ENCODE measurements at places on chromosomes 3 and 15. TPM values are rescaled to one million over a fixed set of nuclear protein-coding genes. Genes with fewer than 3 reads are reported as not detected.

DNA sequence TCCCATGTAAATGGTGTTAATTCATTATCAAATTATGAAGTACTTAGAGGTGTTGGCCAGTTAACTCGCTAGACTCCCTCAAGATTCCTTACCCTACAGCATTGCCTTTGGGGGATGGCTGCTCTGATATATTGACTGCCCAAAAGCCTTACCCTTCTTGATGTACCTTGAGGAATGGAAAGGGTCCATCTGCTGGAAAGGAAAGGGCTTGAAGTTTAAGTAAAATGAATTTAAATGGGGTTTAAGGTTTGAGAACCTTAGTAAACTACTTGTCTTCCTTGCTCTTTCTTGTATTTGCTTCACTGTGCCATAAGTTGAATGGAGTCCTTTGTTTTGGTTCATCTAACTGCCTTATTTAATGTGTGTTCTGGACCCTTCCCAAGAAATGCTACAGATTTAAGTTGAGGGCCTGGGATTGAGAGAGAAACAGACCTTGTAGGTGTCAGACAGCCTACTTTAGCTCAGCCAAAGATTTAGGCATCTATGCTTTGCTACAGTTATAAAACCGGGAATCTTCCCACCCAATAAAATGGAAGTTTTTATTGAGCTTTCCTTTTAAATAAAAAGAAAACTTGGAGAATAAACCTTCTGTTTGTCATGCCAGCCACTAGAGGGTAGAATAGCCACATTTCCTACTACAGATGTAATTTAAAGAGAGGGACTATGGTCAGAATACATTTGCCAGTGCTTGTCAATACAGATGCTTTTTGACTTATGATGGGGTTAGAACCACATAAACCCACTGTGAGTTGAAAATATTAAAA lies 25.3 kb downstream of the CMSS1 start:
- no peak for DNase-seq

- DNase-seq: no peak
Measured at GRCh38 chr3:153285194-153285641, 123.2 kb downstream of the RAP2B start.

The FGD5 gene
- total RNA-seq: 0.17 TPM

GRCh38 chr3:138188013-138188730 lies 1.1 kb downstream of the ARMC8 start:
- DNase-seq: no peak

- no peak for DNase-seq
Measured at GRCh38 chr15:65028338-65028737, 1.1 kb downstream of the MTFMT start.

DNA sequence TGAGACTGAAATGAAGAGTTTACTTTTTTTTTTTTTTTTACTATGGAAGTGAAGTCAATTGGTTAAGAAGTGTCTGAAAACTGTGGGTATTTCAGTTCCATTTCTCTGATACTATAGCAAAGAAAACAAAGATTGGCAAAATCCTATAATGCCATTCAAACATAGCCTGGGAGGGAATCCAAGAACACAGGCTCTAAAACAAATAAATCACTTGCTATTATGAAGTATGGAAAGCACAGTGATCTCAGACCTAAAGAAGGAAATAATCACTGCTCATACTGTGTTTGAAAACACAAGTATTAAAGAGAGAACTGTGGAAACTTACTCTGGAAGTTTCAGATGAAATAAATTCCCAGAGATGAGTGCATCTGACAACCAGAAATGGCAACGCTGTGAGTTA lies 12.0 kb downstream of the SAMMSON start:
- no peak for DNase-seq

- DNase-seq: no peak
Measured at GRCh38 chr3:148727231-148727630, 29.5 kb downstream of the AGTR1 start.

The BCL2A1 gene
- 34.6 TPM for total RNA-seq

The LPP gene
- total RNA-seq: 49.6 TPM

The TTLL13 gene
- total RNA-seq: 1.5 TPM

- DNase-seq: no peak
Measured at GRCh38 chr3:117921411-117921810, 1113.2 kb downstream of the IGSF11 start.

- DNase-seq: no peak
Measured at GRCh38 chr3:158167737-158168557, 58.1 kb downstream of the RSRC1 start.

DNA sequence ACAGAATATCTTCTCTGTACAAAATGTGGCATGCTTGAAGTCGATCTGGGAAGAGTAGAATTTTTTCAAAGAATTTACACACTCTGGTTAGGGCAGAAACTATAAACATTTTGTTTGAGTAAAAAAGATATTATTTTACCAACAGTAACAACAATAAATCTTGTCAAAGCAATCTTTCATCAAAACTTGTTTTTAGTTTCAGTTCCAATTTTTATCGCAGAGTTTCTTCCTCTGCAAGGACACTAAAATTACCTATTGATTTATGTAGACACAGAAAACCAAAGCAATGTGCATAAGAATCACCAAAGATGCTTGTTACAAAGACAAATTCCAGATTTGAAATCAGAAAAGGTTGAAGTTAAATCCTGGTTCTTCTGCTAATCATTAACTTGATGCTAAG lies 61.9 kb downstream of the CGGBP1 start:
- no peak for DNase-seq

- no peak for DNase-seq
Measured at GRCh38 chr15:48520376-48521155, 124.9 kb downstream of the FBN1 start.

GRCh38 chr15:68149059-68149458 lies 56.1 kb downstream of the CALML4 start:
- DNase-seq: no peak

The ATP13A5 gene
- total RNA-seq: not detected

The TMCO5A gene
- not detected for total RNA-seq

GRCh38 chr3:73719861-73720260 lies 95.1 kb upstream of the PDZRN3 start:
- no peak for DNase-seq

GRCh38 chr3:128553560-128553959 lies 60.6 kb upstream of the GATA2 start:
- DNase-seq: no peak

GRCh38 chr3:52912885-52913731 lies 15.8 kb upstream of the STIMATE start:
- no peak for DNase-seq

DNA sequence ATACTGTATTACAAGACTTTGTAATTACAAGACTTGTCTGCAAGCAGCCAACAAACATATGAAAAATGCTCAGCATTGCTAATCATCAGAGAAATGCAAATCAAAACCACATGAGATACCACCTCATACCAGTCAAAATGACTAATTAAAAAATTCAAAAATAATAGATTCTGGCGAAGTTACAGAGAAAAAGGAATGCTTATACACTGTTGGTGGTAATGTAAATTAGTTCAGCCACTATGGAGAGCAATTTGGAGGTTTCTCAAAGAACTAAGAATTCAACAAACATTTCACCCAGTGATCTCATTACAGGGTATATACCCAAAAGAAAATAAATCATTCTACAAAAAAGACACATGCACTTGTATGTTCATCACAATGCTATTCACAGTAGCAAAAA lies 617.5 kb upstream of the CCDC54 start:
- DNase-seq: no peak

- DNase-seq: no peak
Measured at GRCh38 chr3:20849975-20850374, 664.0 kb upstream of the SGO1 start.

The GOLGA8O gene
- 16.6 TPM for total RNA-seq

The TRPM1 gene
- not detected for total RNA-seq

- DNase-seq: no peak
Measured at GRCh38 chr3:160886421-160886820, 130.4 kb downstream of the PPM1L start.

GRCh38 chr3:128541246-128541645 lies 48.2 kb upstream of the GATA2 start:
- no peak for DNase-seq

The TF gene
- total RNA-seq: 0.97 TPM

The ALPK3 gene
- total RNA-seq: 0.17 TPM

- DNase-seq: no peak
Measured at GRCh38 chr3:174347474-174348138, 511.5 kb upstream of the NAALADL2 start.

The TIPARP gene
- total RNA-seq: 50.9 TPM

DNA sequence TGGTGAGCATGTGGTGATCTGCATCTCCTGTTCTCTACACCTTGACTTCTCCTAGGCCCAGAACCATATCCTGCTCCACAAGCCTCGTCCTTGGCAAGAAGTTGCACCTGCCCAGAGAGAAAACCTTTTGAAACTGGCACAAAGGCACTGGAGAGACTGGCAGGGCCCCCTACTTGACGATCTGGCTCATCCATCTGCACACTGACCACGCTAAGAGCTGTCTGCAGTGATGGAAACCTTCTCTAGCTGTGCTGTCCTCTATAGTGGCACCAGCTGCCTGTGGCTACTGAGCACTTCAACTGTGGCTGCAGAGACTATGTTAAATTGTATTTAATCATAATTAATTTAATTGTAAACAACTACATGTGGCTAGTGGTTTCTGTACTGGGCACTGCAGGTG lies 26.2 kb upstream of the SRP14 start:
- no peak for DNase-seq

DNA sequence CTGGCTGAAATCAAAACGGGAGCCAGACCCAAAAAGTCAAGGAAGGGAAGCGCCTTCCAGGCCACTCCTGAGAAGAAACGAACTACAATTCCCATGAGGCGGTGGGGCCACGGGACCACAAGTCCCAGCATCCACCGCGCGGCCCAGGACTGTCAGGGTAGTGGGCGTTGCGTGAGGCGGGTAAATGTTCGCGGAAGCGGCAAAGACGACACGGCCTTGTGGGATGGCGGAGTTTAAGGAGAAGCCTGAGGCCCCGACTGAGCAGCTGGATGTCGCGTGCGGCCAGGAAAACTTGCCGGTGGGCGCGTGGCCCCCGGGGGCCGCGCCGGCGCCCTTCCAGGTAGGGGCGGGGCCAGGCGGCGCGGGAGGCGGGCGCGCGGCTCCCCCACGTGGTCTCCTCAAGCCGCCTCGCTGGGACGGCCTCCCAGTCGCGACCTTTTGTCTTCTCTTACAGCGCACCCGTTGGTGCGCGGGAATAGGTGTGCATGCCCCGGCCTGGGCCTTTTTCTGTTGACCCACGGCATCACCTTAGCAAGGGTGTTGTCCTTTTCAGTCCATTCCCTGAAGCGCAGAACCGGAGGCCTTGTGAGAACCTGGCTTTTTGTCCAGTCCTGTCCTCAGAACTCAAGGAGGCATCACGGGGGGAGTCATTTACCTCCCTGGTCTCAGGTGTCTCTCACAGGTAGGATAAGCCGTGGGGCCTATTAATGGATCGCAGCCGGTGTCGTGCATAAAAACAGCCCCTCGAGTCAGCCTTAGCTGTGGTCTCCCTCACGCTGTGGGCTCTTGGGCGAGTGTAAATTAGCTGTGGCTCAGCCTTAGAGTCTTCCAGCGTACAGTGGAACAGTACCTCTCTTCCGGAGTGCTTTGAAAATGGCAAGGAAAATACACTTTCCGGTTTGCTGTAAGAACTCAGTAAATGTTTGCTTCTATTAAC lies at the start of gene SETMAR:
TSS of gene SETMAR (plus strand) at position 183 of the 937 bp plus-strand sequence. CDS start at position 185, 2 bp downstream.
- DNase-seq: peak; percentile 89

DNA sequence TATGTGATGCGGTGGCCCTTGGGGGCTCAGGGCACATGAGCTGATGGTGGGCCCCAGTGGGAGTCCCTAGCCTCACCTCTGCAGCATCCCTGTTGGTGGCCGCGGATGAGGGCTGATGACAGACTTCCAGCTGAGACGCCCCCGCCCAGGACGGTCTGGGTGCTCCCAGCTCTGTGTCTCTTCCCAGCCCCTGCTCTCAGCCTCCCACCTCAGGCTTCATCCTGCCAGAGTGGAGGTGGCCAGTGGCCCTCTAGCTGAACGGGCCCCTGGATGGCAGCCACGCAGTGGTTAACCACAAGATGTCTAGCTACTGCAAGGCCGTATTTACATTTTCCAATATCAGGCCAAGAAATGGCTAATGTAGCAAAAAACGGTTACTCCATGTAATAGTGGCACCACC lies 205.3 kb upstream of the LINGO1 start:
- DNase-seq: no peak

- DNase-seq: no peak
Measured at GRCh38 chr3:169246158-169246557, 417.4 kb downstream of the MECOM start.

DNA sequence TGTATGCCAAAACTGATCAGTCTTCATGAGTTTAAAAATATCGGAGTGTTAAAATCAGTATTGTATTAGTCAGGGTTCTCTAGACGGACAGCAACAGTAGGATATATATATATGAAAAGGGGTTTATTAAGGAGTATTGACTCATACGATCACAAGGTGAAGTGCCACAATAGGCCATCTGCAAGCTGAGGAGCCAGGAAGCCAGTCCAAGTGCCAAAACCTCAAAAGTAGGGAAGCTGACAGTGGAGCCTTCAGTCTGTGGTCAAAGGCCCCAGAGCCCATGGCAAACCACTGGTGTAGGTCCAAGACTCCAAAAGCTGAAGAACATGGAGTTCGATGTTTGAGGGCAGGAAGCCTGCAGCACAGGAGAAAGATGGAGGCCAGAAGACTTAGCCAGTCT lies 391.0 kb upstream of the CADM2 start:
- no peak for DNase-seq

The HIGD2B gene
- not detected for total RNA-seq

The EAF1 gene
- 31.0 TPM for total RNA-seq

The ZMAT3 gene
- 21.9 TPM for total RNA-seq

DNA sequence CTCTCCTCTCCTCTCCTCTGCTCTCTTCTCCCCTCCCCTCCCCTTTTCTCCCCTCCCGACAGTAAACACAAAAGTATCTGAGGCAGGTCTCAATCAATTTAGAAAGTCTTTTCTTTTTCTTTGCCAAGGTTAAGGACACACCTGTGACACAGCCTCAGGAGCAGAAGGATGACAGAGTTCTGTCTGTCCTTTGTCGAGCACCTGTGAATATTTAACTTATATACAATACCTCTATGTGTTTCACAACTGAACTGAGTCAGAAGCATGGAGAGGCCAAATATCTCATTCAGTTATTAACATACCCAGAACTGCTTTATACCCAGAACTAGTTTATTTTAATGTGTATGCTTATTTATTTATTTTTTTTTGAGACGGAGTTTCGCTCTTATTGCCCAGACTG lies 81.1 kb upstream of the ROBO1 start:
- no peak for DNase-seq

The ADGRG7 gene
- not detected for total RNA-seq

The CCR8 gene
- 1.2 TPM for total RNA-seq

The RTP1 gene
- not detected for total RNA-seq

DNA sequence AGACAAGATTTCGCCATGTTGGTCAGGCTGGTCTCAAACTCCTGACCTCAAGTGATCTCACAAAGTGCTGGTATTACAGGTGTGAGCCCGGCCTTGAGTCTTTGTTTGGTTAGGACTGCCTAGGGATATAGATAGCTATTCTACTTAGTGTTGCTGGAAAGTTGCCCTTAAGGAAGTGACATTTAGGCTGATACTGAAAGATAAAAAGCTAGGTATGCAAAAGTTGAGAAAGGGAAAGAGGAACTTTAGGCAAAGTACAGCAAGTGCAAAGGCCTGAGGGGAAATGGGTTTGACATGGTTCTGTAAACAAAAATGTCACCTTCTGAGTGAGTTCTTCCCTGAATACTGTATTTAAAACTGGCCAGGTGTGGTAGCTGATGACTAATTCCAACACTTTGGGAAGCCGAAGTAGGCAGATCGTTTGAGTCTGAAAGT lies 111.5 kb downstream of the ZNF609 start:
- DNase-seq: no peak

Measured in activated naive CD8-positive, alpha-beta T cell treated with anti-CD3 and anti-CD28 coated beads, Interleukin-2, amount 10 ng/mL, durations not matched to agents 7 days and 5 days (primary cell).